Hepatic stellate cell (primary cell): ENCODE measurements at places on chromosomes 16 and 17.
A peak's percentile ranks its signal among the peaks of the same experiment; 100 is the strongest.

- DNase-seq = peak; percentile 45
These were observed 3.0 kb downstream of the BAHCC1 start for GRCh38 chr17:81398176-81398831.

- peak; percentile 86 for DNase-seq
These were observed 7.6 kb upstream of the PHKG2 start for GRCh38 chr16:30740364-30741251.

- DNase-seq = no peak
These were observed 42.0 kb downstream of the BAHCC1 start for GRCh38 chr17:81437191-81437651.

- no peak for DNase-seq
These were observed 36.0 kb upstream of the MED13 start for GRCh38 chr17:62101090-62101489.

DNA sequence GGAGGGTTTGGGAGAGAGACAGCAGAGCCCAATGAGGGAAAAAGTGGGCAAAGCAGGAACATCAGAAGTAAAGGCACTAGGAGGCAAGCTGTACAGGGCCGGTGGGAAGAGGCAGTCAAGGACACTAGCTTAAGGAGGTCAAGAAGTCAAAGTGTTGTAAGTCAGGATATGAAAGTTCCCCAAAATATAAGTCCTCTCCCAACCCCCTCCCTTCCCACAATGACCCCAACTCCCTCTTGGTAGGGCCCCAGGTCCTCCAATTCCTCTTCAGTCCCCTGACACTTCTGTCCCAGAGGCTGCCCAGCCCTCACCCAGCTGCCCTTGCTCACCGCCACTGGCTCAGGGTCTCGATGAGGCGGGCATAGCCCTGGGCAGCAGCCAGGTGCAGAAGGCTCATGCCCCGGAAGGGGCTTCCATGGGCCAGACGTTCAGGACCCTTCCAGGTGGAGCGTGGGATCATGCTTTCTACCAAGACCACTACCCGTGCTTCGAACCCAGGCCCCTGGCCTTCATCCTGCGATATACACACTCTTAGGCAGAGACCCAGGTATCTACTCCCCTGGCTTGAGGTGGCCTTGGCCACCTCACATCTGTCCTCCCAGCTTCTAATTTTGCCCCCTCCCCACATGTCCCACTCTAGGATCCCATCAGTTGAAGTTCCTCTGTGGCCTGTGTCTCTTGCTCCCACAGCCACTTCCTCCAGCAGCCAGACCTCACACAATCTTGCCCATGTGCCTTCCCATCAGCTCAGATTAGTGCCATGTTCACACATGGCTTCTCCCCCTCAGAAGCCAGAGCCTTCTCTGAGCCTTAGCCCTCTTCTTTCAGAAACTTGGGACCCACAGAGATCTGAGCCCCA, 5.9 kb upstream of the SPAG7 start:
- DNase-seq = no peak

DNA sequence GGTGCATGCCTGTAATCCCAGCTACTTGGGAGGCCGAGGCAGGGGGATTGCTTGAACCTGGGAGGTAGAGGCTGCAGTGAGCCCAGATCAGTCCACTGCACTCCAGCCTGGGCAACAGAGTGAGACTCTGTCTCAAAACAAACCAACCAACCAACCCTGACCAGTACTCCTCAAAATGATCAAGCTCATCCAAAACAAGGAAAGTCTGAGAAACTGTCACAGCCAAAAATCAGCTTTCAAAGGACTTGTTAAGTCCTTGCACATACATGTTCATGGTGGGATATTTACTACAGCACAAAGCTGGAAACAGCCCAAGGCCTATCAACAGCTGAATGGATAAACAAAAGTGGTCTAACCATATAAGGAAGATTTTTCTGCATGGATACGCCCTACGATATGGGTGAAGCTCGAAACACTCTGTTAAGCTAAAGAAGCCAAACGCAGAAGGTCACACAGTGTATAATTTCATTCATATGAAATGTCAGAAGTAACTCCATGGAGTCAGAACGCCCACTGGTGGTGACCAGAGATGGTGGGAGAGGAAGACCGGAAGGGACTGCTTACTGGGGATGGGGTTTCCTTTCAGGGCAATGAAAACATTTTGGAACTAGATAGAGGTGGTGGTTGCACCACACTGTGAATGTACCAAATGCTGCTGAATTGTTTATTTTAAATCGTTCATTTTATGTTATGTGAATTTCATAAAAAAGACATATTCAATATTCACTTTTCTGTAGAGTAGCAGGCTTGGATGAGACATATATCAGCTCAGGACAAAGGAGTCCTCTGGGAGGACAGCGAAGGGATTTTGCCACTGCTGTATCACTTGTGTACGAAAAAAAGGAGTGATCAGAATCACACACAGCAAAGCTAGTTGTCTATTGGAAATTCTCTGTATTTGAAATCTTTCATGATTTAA, 17.7 kb downstream of the CCL17 start:
- peak; percentile 71 for DNase-seq

DNA sequence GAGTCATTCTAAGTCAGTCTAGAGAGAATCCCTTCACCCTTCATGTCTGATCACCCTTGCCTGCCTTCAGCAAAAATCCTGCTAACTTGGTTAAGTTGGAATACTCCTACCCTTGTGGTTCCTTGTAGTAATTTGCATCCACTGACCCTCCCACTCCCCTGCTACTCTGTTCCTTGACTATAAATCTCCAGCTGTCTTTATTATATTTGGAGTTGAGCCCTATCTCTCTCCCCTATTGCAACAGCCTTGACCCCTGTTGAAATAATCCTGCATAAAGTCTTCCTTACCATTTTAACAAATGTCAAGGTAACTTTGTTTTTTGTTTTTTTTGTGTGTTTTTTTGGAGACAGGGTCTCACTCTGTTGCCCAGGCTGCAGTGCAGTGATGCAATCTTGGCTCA, 590.1 kb downstream of the WWOX start:
- DNase-seq = no peak
